ENCODE measurements at places on chromosomes 11 and 22.

DNA sequence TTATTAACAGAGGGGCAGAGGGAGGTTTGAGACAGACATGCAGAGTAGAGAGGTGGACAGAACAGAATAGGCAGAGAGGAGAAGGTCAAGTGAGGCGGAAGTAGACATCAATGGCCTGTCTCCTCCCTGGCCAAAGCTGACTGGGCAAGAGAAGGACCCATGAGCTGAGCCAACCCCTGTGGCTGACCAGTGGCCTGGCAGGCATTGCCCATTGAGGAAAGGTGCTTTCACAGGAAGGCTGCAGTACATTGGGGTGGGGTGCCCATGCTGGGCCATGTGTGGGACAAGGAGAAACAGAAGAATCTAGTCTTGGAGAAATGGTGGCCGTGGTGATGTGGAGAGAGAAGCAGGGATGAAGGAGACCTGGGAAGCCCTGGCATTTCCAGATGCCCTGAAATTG lies 76.0 kb downstream of the MYEOV start:
- no peak for DNase-seq

- DNase-seq: no peak
Measured at GRCh38 chr22:49739138-49739537, 88.5 kb downstream of the BRD1 start.

GRCh38 chr22:37909766-37910165 lies 3.7 kb downstream of the MICALL1 start:
- DNase-seq: no peak

DNA sequence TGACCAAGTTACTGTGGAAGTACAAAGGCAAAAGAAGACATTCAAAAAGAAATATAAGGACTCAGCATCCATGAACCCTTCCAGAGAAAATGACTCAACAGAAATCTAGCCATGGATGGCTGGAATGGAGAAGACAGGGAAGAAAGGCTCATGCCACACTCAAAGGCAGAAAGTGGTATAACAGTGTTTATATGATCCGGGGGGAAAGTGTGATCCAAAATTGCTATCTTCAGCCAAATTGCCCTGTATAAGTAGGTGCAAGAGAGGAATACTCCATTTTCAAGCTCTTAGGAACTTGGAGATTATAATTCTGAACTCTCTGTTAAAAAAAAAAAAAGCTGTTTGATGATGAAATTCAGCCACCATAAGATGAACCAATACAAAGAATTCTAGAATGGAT lies 81.8 kb upstream of the TENM4 start:
- DNase-seq: no peak

DNA sequence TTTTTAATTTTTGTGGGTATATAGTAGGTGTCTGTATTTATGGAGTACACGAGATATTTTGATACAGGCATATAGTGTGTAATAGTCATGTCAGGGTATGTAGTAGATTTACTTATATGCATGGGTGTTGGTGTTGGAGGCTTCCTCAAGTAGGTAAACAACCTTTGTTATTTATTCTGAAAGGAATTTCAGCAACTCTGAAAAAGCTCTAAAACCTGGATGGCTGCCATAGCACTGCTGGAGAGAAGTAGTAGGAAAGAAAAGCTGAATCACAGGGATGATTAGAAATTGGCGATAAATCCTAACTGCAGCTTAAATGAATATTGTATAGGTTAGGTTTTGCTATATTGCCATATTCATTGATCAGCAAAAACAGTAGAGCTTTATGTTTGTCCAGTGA lies 44.4 kb upstream of the ST14 start:
- DNase-seq: peak; percentile 7
